ENCODE measurements at places on chromosomes 7 and 10. TPM values are rescaled to one million over a fixed set of nuclear protein-coding genes. Genes with fewer than 3 reads are reported as not detected.
A peak's percentile ranks its signal among the peaks of the same experiment; 100 is the strongest.

DNA sequence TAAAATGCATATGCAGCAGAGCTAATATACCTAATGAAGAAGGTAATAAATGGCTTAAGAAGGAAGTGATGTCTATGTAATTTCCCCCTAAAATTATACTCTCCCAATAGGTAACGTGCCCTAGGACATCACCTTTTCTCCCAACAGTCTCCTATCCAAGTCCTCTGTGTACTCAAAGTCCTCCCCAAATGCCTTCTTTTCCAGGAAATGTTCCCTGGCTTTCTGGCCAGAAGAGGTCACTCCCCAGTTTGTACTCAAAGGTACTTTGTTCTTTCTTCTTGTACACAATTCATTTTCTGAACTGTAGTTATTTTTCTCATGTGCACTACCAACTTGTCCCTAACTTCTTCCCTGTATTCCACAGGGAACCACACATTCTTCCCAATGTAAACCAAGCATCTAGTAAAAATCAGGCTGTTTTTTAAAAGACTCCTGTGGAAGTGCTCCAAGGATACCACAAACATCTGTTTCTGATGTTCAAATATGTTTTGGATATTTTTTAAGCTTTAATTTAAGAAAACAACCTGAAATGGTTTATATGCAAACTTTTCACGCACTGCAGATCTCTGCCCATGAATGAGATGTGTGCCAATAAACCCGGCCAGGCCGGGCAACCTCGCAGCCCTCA lies 262.3 kb upstream of the KLF14 start:
- no peak for DNase-seq

GRCh38 chr7:128666200-128666599 lies 5.9 kb upstream of the GARIN1A start:
- DNase-seq: peak; percentile 12

Gene STEAP4
- not detected for total RNA-seq

- DNase-seq: no peak
Observed at GRCh38 chr10:92846854-92847201, 1.5 kb upstream of the EXOC6 start.

Gene CALML5
- total RNA-seq: not detected

GRCh38 chr7:92205987-92206386 lies 27.0 kb upstream of the LRRD1 start:
- no peak for DNase-seq

Gene TBX20
- total RNA-seq: 0.17 TPM

GRCh38 chr10:396535-397220 lies 261.4 kb downstream of the ZMYND11 start:
- DNase-seq: no peak

DNA sequence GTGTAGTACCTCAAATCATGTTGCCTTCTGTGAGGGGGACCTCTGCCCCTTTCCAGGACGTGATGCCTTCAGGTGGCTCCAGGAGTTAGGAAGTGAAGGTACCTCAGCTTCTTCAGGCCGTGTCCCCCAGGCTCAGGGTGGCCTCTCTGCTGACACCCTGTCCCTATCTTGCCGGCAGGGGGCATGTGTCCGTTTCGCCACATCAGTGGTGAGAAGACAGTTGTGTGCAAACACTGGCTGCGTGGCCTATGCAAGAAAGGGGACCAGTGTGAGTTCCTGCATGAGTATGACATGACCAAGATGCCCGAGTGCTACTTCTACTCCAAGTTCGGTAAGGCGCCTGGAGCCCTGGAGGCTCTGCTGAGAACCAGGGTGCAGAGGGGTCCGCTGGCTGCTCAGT lies 9.2 kb downstream of the CPSF4 start:
- DNase-seq: peak; percentile 20

- no peak for DNase-seq
Observed at GRCh38 chr10:103544657-103545310, 51.3 kb downstream of the NEURL1 start.

Gene CLCN1
- total RNA-seq: 0.06 TPM

DNA sequence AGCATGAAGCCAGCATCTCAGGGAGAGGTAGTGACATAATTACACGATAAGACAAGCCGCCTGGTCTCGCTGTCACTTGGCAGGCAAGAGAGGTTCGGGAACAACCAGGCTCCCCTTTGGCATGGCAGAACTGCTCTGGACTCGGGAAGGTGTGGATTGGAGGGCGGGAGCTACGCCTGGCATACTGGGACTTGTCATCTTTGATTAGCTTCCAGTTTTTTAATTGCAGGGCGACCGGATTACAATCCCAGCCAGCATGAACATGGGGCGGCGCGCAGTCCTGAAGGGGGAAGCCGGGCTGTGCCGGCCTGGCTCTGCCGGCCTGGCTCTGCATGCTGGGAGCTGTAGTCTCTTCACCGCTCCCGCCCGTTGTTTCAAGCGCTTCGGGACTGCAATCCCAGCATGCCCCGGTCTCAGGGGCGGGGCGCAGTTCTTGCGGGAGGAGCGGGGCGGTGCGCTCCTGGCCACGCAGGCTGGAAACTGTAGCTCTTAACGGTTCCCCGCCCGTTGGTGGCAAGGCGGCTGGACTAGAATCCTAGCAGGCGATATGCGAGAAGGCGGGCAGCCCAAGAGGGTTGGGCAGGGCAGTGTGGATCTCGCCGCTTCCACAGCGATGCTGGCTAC lies 45.5 kb upstream of the ZNF716 start:
- DNase-seq: no peak

DNA sequence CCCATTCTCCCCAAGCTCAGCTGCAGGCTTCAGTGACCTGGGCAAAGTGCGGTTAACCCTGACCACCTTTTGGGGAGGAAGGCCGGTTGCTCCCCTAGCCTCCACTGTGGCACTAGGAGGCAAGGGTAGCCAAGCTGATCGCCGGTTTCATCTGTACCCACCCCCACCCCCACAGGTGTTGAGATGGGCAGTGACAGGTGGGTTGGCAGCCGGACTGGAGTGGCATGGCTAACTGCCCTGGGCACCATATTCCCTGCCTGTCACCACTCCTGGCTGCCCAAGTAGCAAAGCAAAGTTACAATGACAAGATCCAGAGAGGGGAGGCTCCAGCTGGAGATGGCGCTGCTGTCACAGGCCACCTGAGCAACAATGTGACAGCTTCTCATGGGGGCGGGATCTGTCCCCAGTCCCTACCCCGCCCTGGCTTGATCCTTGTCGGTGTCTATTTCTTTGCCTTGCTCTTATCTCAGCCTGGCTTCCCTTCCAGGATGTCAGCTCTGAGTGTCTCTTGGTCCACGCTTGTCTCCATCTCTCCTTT lies 27.0 kb upstream of the BMS1 start:
- no peak for DNase-seq

GRCh38 chr10:108709927-108710722 lies 1213.2 kb downstream of the XPNPEP1 start:
- no peak for DNase-seq

DNA sequence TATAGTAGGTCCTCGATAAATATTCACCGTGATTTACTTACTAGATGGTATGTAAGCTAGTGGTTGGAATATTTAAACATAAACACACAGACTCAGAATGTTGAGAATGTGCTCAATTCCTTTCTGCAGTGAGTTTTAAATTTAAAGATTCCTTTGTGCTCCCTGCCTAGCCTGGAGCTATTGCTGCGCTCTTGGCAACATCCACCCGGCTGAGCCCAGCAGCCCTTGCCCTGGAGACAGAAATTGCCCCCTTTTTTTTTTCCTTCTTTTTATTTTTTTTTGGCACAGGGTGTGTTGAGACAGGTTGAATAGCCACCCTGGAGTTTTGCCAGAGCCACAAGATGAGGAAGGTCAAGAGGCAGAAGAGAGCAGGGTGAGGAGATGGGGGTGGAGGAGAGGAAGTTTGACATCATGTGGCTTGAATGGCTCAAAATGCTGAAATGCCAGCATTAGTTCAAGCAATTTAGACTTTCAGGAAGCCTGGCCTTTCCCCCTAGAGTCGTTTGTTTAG lies 180.8 kb downstream of the PRKCQ start:
- no peak for DNase-seq

DNA sequence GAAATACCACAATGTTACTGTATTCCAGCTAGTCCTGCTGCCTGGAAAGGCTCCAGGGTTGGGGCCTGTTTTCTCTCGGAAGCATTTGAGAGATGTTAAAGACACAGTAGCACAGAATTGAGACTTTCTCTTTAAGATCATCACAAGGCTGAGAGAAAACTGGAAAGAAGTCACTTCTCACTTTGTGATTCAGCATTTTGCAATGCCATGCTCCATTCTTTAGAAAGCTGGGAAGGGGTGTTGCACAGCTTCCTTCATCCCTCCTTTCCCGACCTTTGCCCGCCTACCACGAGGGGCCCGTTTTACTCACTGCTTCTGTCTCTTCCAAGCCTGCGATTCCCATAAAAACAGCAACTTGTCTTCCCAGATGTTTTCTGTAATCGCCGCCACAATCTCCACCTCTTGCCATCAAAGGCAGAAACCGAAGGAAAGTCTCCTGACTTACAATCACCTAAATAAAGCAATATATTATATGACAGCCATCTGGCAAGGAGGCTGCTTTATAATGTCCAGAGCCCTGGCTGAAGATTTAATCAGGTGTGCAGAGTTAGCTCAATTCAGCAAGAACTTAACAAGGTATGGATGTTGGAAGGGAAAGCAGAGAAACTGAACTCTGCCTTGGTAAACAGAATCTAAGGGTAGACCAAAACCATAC lies 18.9 kb downstream of the NOD1 start:
- no peak for DNase-seq

- no peak for DNase-seq
Observed at GRCh38 chr7:43905209-43905946, 1.0 kb downstream of the URGCP start.
